Stimulated activated CD8-positive, alpha-beta memory T cell treated with anti-CD3 and anti-CD28 coated beads, Interleukin-4, amount 100 ng/mL, for 48 hours (primary cell): ENCODE measurements at places on chromosomes 4 and X.

GRCh38 chr4:73606465-73606974, 13.7 kb downstream of the RASSF6 start:
- DNase-seq = no peak

- no peak for DNase-seq
Measured at GRCh38 chr4:132132433-132132832, 1016.7 kb upstream of the PCDH10 start.

DNA sequence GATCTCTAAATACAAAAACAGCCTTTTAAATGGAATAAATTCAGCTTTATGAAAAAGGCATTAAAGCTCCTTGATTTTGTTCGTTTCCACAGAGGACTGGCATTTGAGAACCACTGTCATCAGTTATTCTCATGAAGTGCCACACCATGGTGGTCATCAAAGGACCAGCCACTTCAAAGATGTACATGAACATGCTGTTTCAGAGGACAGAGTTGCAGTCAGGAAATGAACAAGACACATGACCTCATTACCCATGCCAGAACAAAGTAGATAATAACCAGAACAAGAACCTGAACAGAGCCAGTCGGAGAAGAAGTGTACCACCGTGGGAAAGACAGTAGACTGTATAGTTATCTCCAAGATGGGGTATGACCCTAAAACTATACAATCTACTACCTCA, 122.7 kb upstream of the HSD17B10 start:
- no peak for DNase-seq

GRCh38 chrX:17072721-17073230, 126.3 kb downstream of the REPS2 start:
- no peak for DNase-seq

- DNase-seq = no peak
Measured at GRCh38 chr4:152485726-152486276, 50.1 kb downstream of the FBXW7 start.

DNA sequence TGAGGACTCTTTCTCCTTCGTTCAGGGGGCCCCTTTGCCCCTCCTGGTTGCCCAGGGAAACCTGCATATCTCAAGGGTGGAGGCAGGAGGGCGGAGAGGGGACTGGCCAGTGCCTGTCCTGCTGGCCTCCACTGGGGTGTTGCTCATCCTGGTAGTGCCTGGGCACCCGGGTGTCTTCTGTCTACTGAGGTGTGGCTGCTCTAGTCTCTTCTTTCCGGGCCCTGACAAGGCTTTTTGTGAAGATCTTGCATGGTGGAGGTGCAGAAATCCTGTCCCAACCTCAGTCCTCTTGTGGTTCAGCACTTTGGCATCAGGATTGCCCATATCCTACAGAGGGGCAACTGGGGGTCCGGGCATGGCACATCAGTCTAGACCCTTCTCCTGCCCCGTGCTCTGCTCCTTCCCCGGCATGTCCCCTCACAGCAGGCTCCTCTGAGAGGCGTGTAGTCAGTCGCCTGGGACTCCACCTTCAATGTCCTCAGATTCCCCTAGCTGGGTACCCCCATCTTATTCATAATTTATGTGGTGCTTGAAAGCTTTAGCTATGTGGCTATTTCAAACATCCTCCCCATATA, 1.9 kb downstream of the CCDC110 start:
- no peak for DNase-seq

GRCh38 chr4:120318196-120318846, 251.7 kb upstream of the MAD2L1 start:
- DNase-seq = no peak

GRCh38 chrX:15855568-15856221, 1.1 kb upstream of the AP1S2 start:
- no peak for DNase-seq

DNA sequence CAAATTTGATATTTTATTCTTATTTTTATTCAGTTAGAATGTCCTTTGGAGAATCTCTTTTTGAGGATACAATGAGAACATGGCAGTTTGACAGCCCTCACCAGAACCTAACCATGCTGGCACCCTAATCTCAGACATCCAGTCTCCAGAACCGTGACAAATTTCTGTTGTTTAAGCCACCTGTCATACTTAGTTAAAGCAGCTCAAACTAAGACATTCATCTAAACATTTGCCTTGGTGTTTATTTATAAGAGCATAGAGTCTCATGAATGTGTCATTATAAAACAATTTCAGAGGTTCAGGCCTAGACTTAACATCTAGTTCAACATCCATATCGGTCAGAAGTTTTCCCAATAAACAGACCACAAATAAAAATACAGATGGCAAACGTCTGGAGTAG, 125.1 kb upstream of the FUNDC1 start:
- DNase-seq = no peak

GRCh38 chr4:126757219-126757618, 875.5 kb upstream of the INTU start:
- no peak for DNase-seq

DNA sequence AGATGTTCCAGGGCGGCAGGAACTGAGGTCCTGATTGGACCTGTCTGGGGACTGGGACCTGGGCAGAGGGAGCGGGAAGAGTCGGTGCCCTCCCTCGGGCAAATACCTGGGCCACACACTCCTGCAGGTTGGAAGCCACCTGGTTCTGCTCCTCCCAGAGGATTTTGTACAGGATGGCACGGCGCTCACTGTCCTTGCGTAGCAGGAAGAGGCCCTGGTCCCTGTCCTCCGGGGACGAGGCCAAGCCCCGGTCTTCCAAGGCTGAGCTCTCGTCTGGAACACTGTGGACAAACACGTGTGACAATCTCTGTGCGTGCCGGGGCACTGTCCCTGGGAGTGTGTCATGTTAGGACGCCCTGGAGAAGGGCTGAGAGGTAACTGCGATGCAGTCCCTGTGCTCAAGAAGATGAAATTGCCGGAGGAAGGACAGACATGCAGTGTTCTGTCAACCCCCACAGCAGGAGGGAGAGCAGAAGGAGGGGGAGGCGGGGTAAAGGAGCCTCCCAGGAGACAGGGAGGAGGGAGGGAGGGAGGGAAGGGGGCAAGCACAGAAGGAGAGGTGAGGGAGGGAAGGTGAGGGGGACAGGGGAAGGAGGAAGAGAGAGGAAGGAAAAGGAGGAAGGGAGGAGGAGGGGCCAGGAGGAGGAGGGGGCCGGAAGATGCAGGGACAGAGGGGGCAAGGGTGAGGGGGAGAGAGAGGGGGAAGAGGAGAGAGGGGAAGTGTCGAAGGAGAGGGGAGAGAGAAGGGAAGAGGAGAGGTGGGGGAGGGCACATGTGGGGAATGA, 29.0 kb downstream of the PDHA1 start:
- peak; percentile 24 for DNase-seq

GRCh38 chrX:12890467-12890866, 16.0 kb upstream of the TLR8 start:
- DNase-seq = no peak

DNA sequence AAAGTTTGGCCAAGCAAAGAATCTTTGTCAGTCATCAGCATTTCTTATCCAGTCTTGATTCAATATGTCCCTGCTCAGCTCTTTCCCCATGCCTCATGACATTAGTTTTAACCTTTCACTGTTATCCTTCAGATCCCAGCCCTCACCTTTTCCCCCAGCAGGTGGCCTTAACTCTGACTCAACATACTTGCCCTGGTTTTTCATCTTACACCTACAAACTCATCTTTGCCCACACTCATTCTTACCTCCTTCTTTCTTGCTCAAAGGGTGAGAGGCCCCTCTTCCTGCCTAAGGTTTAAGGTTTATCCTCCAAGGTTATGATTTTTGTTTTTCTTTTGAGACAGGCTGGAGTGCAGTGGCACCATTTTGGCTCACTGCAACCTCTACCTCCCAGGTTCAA, 10.6 kb upstream of the ANXA5 start:
- DNase-seq = no peak

DNA sequence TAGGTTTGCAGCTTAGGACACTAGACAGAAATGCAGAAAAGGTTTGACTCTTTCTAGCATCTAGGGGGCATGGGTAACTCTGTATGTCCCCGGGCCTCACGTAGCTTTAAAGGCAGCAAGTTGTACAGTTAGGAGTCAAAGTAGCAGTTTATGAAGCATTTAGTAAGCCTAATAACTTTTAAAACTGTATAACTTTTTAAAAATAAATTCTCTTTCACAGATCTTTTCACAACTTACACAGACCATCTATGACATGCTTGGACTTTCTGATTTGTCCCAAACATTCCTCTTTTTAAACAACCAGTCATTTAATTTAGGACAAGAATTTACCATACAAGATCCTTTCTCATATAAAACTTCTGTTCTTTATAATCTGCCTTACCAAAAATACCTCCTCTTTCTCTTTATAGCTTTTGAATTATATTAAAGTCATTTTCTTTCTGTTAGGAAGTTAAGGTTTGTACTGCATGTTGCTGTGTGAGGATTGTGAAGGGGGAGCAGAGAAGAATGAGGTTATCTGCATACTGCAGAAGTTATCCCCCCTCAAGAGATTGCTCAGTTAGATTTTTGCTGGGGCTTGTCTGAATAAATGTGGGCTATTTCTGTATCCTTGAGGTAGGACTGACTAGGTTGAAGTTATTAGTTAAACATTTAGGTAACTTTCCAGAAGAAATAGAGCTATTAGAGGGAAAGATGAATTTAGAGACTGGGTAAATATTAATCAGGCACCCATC, 94.3 kb downstream of the CPE start:
- no peak for DNase-seq

DNA sequence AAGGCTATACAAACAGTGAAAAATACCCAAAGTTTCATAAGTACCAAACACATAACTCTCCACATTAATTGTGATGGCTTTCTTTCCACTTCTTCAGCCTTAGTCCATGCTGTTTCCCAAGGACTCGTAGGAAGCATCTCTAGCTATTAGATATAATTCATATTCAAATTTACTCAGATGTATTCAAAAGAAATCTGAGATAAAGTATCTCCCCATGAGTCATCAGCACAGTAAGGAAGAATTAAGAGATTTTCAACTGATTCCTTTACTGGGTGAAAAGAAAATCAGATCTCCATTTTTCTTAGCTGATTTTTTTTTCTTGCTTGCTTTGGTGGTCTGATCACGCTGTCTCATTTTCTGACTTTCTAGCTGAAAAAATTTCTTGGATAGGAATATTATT, 71.7 kb downstream of the MID1 start:
- no peak for DNase-seq

DNA sequence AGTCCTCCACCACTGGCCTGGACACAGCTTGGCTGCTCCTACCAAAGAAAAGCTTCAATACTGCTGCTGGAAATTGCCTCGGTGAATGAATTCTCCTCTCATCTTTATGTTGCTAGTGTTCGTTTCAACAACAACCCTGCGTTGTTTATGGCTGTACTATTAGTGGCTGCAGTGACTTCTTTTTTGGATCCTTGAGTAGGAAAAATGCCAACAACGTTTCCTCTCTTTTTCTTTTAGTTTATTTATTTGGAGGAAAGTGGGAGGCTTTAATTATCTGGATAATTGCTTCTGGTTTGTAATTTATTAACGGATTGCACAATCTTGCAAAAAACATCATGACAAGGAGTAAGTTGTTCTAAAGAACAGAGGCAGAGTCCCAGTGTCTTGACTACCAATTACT, 464.1 kb upstream of the TRAM1L1 start:
- no peak for DNase-seq

DNA sequence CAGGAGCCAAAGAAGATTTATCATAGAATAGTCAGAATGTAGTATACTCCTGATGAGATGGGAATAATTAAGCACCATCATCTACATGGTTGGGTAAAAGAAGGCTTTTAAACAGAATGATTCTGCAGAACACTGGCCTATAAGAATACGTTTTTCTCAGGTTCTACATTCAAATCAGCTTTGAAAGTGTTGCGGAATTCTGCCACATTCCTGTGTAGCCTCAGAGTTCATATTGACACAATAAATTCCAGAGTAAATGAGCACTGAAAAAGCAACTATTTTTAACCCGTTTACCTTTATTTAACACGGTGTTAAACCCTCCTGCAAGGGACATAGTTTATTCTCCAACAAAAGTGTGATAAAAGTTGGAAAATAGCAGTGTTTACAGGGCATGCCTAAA, 950.2 kb upstream of the SLIT2 start:
- no peak for DNase-seq

GRCh38 chr4:149203256-149204001, 612.2 kb downstream of the IQCM start:
- no peak for DNase-seq

DNA sequence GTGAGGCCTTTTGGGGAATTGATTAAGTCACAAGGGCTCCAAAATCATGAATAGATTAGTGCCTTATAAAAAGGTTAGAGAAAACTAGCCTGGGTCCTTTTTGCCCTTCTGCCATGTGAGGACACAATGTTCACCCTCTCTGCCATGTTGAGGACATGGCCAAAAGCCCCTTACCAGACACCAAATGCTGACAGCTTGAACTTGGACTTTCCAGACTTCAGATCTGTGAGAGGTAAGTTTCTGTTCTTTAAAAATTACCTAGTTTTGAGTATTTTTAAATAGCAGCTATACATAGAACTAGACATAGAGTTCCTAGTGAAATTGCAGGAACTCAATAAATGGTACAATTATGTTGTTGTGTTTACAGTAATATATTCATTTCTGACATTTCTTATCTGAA, 1214.4 kb downstream of the ADGRL3 start:
- DNase-seq = no peak

DNA sequence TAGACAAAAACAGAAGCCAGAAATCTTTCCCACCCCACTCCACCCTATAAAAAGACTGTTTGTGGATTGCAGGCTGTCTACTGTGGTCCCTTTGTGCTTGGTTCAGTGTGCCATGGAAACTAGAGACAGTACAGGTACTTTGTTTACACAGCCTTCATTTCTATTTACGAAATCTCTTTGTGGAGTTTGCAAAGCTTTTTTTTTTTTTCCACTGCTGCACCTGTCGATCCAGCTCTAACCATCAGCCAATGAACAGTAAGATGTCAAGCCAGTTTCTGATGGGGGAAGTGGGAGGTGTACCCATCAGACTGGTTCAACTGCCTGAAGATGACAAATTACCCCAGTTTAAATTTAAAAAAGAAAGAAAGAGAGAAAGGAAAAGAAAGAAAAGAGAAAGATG, 20.2 kb upstream of the LRBA start:
- DNase-seq = no peak

DNA sequence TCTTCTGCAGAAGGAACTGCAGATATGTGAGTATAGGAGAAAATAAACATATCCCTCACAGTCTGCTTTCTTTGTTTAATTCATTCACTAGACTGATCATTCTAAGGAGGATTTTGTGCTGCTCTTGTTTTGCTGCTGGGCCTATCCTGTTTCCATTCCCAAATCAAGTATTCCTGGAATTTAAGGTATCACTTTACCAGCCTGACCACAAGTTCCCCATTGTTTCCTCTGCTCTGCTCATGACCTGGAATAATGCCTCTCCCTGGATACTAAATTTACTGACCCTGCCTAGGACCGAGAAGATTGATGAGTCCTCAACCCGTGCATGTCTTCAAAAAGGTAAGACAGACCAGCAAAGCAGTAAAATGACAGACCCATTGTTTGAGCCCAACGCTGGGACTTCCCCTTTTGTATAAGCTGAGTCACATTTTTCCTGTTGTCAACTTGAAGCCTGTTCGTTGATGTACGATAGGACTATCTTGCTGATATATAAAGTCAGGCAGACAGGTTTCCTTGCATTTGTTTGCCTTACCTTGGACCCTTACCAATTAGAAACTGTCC, 85.5 kb upstream of the TET2 start:
- peak; percentile 44 for DNase-seq
